ENCODE measurements at places on chromosomes 16 and 17.

DNA sequence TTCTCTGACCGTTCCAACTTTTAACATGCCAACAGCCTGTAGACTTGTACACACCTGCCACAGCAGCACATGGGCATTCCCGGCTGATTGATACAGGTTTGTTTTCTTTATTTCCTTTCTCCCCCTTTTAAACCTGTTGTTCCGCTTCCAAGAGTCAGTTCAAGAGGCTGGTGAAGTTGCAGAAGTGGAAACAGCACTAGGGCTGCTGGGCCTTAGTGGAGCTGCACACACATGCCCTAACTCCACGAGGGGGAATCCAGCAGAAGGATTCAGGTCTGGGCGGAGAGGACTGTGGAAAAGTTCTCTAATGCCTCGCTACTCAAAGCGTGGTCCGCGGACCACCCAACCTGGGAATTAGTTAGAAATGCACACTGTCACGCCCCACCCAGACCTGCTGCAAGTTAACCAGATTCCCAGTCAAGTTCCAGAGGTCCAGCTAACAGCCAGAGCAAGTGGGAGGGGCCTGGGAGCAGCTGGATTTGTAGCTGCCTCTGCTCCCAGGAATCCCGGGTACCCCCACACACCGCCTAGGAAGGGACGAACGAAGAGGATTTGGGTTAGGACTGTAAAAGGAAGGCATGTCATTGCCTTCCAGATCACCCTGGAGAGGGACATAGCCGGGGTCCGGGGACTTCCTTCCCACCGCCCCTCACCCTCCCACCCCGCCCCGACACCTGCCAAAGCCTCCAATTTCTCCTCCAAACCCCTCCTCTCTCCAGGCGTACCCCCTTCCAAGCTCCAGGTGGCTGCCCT lies 542 bp downstream of the SLC39A11 start:
- no peak for DNase-seq

- no peak for DNase-seq
These were observed 237.1 kb upstream of the DYNLRB2 start for GRCh38 chr16:80303691-80304090.

GRCh38 chr17:6554342-6554741 lies 2.0 kb downstream of the PITPNM3 start:
- DNase-seq: no peak

DNA sequence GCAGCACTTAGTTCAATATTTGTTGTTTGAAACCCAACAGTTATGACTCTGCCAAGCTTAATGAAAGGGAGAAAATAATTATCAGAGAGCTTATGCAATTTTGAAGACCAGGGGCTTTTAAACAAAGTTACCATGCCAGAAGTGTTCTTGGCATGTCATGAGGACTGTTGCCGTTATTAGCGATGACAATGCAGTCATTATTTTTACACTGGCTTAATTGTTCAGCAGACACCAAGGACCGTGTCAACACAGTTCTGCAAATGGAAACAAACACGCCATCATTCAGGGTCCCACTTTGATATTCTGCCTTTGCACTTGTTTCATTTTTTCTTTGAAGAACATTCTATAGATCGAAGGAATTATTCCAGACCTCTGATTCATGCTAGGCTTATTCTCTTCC lies 518.5 kb downstream of the CDH13 start:
- no peak for DNase-seq

- peak; percentile 76 for DNase-seq
These were observed 10.2 kb upstream of the HOXB9 start for GRCh38 chr17:48636177-48637018.
